Umbilical cord (tissue), 2 donors: ENCODE measurements at places on chromosomes 3 and 15. TPM values are rescaled to one million over a fixed set of nuclear protein-coding genes. Genes with fewer than 3 reads are reported as not detected.
A peak's percentile ranks its signal among the peaks of the same experiment; 100 is the strongest.

DNA sequence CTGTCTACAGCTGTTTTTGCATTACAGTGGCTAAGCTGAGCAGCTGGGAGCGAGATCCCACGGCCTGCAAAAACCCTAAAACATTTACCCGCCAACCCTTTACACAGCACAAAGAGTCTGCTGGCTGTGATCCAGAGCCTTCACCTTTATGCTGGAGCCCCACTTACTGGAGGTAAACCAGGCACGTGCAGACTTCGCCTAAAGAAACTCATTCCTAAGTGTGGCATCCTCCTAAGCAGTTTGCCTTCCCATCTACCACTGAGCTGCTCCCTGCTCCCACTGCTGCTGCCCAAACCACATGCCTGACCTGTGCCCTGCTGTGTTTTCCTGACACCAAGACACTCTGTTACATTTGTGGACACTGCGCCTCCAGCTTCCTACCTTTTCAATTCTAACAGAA is 53.0 kb downstream of the CHSY1 start:
- DNase-seq, result no peak

DNA sequence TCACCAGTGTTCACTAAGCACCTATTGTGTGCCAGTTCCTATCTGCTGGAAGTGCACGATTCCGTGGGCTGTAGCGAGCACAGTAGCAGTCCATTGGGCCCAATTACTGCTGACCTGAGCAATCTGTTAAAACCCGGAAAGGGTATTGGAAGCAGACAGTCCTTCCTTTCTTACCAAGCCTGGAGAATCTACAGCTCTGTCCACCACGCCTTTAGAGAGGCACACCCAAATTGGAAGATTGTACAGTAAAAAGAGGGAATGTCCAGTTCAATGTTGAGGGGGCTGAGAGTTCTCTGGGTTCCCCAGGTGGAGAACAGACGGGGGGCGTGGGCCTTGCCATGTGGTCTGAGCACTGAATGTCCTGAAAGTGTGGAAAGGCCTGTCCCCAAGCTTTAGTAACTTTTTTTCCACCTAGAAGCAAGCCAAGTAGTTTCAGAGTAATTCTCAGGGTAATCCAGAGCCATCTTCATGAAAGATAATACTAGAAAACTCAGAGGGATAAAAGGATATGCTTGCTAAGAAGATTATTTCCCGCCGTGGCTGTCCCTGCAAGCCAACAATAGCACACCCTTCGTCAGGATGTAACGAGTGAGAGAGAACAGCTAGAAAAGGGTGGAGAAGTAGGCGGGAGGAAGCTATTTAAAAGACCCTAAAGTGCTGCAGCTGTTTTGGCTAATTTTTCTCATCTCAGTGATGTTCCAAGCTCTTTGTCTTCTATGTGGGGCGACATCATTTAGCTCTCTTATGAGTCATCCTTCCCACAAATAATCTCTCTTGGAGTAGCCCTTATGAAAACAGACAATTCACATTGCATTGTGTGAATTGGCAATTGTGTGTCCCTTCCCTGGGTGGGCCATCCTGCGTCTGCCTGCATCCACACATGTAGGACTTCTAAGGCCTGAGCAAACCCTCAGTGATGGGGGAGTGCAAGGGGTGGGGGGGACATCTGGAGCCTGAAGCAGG is 181.0 kb downstream of the ATG7 start:
- peak; percentile 73 for DNase-seq

GRCh38 chr15:61712129-61712759 is 348.0 kb downstream of the VPS13C start:
- DNase-seq, result no peak

DNA sequence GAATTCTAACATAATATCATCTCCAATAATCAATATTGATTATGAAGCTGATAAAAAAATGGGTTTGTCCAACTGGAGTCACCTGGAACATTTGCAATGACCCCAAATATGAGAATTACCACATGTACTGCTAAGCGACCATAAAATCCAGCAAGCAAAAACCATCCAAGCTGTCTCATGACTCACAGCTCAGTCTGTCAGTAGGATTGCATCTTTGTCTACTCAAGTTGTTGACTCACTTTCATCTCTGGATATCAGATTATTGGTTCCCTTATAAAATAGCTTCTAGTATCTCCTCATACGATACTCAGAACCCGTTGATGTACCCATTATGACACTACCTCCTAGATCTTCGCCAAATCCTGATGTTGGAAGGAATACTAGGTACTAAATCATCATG is 209.8 kb upstream of the ATP11B start:
- no peak for DNase-seq

DNA sequence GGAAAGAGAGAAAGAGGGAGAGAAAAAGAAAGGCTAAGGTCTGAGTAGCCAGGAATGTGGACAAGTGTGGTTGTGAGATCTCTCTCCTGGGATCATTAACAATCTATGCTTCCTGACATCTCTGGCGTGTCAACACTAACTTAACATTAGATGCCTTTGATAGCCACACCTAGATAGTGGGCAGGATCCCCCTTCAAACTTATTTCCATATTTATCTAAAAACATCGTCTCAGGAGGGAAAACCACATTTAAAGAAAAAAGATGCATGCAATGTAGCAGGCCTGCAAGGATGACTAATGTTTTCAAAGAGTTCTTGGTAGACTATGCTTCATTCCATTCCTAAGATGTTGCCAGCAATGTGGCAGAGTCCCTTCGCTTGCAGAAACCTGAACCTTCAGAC is 80.9 kb downstream of the MLH1 start:
- DNase-seq, result peak; percentile 72

DNA sequence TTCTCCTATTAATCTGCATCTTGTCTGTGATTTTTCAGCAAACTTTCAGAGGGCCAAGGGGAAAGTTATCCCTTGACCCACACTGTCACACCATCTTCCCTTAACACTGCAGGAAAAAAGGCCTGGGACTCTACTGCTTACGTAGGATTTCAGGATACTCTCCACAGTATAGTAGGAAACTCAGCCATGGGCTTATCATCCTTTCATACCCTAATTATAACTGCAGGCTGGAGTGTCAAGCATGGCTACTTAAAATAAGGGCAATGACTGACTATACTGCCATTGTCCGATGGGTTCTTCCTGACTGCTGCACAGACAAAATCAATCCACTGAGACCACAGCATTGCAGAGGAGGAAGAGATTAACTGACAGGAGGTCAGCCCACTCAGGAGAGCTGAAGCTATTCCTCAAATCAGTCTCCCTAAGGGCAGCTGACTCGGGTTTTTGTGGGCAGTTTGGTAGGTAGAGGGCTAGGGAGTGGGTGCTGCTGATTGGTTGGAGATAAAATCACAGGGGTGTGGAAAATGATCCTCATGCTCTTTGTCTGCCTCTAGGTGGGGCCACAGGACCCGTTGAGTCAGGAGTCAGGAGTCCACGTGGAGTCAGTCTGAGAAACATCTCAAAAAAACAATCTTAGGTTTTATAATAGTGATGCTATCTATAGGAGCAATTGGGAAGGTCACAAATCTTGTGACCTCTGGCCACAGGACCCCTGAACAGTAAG is 118.2 kb upstream of the STRIT1 start:
- no peak for DNase-seq

DNA sequence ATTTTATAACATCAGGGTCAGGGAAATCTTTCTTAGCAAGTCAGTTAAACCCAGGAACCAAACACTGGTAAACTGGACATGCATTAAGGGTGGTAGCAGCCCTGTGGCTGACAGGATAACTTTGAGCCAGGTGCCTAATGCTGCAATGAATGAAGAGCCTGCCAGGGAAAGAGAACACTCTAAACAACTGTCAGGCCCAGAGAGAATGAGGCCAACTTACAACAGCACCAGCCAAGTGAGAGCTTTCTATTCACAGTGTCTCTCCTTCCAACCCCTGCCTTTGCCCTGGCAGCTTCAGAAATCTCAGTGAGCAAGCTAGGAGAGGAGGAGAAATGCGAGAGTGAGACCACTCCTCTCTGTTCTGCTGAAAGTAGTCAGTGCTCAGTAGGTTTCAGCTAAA is 50.4 kb upstream of the ATP2C1 start:
- DNase-seq, result no peak

DNA sequence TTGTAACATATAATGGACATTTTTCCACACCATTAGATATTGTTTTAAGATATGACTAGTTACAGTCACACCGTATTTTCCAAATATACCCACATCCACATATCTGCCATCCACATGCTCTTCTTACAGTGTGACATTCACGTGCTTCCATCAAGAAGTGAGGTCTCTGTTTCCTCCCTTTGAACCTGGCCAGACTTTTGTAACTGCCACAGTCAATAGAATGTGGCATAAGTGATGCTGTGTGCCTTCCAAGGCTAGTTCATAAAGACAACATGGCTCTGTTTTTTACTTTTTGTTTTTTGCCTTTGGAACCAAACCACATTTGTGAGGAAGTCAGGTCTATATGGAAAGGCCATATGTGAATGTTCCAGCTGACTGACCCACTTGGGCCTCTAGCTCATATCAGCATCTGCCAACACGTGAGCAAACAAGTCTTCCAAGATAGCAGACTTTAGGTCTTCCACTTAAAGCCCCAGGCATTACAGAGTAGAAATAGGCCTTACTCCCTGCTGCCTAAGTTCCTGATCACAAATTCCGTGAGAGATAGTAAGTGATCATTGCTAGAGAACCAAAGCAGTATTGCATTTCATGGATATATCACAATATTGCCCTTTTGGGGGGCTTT is 27.1 kb downstream of the EIF1B start:
- peak; percentile 21 for DNase-seq

DNA sequence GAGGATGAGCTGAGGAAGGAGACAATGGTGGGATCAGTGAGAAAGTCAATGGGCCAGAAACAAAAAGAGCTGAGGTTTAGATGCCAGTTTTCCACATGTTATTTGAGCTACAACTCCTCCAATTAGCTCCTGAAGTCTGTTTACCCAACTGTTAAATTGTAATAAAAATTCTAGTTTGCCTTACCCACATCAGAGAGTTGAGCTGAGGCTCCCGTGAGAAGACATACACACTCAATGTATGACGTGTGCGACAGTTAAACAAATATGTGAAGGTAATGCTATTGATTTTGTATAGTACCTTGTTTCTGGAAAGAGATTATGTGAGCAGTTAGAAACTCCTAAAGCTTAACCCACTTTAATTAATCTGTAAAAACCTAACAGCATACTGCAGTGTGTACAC is 318.1 kb upstream of the GRM7 start:
- no peak for DNase-seq

DNA sequence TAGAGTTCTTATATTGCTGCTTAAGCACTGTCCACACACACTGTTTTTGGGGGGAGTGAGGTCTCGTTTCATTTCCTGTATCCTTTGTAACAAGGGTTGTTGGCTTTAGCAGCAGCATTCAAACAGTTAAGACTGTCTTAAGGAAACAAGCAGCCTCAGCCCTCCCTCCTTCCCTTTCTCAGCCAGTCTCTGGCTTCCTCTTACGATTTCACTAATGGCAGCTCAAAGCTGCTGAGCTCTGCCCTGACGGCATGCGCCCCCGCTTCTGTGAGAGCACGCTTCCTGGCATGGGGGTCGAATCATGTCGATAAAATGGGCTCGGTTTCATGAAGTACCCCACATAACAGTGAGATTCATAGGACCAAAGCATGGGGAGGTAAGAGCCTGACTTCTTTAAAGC is 105.0 kb downstream of the KLHL25 start:
- DNase-seq, result peak; percentile 88

DNA sequence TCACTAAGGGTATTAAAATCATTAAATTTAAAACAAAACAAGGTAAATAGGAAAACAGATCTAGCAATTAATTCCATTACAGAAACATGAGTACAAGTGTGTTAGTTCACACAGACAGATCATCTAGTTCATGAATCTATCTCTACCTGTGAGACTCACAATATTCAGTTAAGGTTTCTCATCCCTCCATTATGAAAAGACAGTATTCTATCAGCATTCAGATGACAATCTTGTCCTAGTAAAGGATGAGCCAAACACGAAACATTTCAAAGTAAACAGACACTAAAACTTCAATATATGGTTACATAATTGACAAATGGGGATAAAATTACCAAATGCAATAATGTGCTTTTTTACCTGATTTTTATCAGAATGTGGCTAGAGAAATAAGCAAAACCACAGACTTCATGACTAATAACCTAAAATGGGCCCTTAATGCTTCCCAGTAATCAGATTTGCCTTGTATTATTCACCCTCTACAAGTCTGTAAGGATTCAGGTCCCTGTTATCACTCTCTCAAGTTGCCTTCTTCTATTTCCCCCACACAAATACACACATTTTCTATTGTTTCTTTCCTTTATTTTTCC is 126.8 kb downstream of the DLG1 start:
- DNase-seq, result no peak

DNA sequence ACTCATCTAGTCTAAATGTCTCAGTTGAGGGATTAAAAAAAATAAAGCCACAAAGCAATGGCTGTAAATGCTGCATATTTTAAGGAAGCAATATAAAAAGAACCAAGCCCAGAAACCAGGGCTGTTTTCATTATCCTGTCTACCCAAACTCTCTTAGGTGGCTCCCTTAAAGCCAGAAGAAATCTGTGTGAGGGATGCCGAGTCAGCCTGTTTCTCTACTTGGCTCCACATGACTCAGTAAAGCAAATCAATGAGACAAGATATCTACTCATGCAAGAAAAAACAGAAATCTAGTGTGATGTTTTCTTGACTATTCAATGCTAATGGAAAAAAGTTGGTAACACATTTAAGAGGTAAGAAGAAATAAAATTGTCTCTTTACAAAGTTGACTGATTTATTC is 296.2 kb downstream of the ZBTB20 start:
- DNase-seq, result no peak

DNA sequence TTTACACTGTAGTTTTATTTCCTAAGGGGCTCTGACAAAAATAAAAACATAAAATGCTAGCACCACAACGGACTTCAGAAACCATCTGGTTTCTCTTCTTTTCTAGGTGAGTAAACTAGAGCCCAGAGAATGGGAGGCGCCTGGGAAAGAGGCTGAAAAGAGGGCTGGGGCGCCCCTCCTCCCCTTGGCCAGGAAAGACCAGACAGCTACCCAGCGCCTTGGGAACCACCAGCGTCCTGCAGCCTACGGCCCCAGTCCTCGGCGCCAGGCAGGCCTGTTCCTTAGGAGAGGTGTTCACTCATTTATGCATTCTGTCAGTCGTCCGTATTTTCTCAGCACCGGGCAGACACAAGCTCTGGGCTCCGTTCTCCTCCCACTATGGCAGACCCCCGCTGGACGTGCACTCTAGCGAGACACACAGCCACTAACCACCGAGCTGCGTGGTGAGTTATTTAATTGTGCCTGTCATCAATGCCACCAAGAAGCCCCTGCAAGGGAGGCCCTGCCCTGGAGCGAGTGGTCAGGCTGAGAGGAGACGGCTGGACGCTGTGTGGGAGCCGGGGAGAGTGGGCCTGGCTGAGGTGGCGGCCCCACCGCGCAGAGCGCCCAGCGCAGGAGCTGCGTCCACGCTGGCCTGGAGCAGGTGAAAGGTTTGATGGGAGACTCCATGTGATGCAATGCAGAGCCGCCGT is 294.4 kb downstream of the OCA2 start:
- DNase-seq, result no peak

- no peak for DNase-seq
Measured at GRCh38 chr15:31361764-31362515, 35.3 kb downstream of the KLF13 start.

HDC gene
- 6.5 TPM for total RNA-seq

ATG7 gene
- 71.7 TPM for total RNA-seq

SEMA7A gene
- 23.1 TPM for total RNA-seq

SAMMSON gene
- total RNA-seq, result 26.2 TPM

MME gene
- 962 TPM for total RNA-seq

WNT5A gene
- 5.3 TPM for total RNA-seq
